Anterior cingulate cortex (tissue), 58 donors: ENCODE measurements at places on chromosomes 2 and 18.

- no peak for DNase-seq
Observed at GRCh38 chr18:54140641-54141040, 83.8 kb downstream of the MBD2 start.

- DNase-seq = no peak
Observed at GRCh38 chr2:62152000-62152399, 43.9 kb upstream of the B3GNT2 start.

DNA sequence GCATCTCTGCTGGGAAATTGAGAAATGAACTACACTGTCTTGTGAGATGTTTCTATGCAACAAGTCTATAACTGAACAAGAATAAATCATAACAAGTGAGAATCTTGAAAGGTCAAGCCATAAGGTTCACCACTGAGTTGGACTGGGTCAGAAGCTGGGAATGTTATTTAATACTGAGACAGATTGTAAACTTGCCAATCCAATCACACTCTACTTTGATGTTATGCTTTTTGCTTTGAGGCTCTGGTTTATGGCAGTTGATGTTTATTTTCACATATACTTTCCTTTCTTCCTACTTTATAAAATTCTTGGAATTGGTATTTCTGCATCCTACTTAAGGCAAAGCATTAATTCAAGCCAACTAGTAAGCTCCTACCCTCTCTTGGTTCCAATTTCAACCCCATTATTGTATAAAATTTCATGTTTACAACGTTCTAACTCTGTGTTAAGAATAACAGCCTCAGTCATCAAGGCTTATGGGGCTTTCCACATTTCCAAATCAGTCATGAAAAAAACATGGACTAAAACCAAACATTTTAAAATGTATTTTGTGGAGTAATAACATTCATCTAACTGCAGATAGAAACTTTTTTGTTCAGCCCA, 533.4 kb downstream of the NYAP2 start:
- DNase-seq = no peak

DNA sequence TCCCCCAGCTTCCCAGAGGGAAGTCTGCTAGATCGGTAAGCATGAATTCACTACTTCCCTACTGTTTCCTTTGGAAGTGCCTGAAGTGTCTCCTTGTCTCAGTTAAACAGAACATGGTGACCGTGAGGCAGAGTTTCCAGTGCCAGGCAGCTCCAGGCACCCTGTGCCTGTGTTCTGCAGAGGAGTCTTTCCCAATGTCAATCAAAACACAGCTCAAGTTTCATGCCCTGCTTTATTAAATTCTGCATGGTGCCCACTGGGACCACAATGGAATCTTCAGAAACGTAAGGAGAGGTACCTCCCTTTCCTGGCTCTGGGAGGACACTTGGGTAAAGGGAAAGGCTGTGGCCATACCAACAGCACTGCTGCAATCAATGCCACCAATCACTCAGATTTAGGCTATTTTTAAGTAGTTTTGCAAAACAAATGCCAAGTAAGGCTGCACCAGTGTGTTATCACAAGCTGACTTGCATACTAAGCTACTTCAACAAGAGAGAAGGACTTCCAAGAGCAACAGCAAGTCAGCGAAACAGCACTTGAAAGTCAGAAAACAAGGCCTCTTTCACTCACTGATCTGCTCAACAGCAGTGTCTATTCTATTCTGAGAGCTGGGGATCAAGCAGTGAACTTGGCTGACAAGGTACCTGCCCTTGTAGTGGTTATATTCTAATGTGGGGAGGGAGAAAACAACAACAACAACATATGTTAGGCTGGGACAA, 14.9 kb downstream of the LPIN2 start:
- DNase-seq = no peak

DNA sequence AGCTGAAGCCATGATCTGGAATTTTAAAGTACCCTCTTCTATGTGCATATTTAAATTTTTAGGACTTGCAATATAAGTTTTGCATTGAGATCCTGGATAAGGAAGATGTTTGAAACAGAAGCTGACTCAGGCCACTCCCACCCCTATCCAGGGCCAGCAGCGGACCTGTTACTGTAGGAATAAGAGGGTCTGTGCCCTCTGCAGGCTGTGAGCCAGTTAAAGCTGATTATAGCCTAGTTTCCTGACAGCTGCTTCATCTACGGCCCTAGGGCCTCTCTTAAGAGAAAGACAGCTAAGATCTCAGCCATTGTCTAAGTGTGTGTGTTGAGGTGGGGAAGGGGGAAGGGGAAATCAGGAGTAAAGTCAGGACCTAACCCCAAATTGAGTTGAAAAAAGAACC, 234.0 kb downstream of the HAUS1 start:
- no peak for DNase-seq
